ENCODE measurements at places on chromosomes 5 and 9. TPM values are rescaled to one million over a fixed set of nuclear protein-coding genes. Genes with fewer than 3 reads are reported as not detected.

The HMMR gene
- 39.9 TPM for total RNA-seq

The ANKDD1B gene
- total RNA-seq: 0.89 TPM

The ZDHHC11B gene
- total RNA-seq: not detected

The CAMK4 gene
- 7.7 TPM for total RNA-seq

The PCDHB5 gene
- total RNA-seq: 1.5 TPM

The SREK1 gene
- 19.9 TPM for total RNA-seq

The HMGCR gene
- 34.1 TPM for total RNA-seq

The CCDC180 gene
- 1.5 TPM for total RNA-seq

The DCTN3 gene
- 85.2 TPM for total RNA-seq

The CACNA1B gene
- total RNA-seq: 0.16 TPM

The ACSL6 gene
- not detected for total RNA-seq

The EPB41L4A gene
- 8.6 TPM for total RNA-seq

The LPCAT1 gene
- total RNA-seq: 46.5 TPM

The GPR21 gene
- not detected for total RNA-seq

The GADD45G gene
- 1.1 TPM for total RNA-seq

The CATSPER3 gene
- total RNA-seq: 0.13 TPM

The ADGRV1 gene
- total RNA-seq: 0.81 TPM

The GALNT12 gene
- total RNA-seq: 15.2 TPM

The ANKRD18A gene
- total RNA-seq: 1.9 TPM

The PCDHA3 gene
- total RNA-seq: 0.13 TPM

The SLC27A6 gene
- 0.63 TPM for total RNA-seq

The TNIP1 gene
- 97.0 TPM for total RNA-seq

The FOXD4L6 gene
- not detected for total RNA-seq

The KCNT1 gene
- total RNA-seq: not detected

The TMEFF1 gene
- total RNA-seq: 3.3 TPM

The PCDHAC1 gene
- under 0.01 TPM for total RNA-seq

The ELP1 gene
- 22.5 TPM for total RNA-seq

The INSL6 gene
- not detected for total RNA-seq

The SLC45A2 gene
- total RNA-seq: not detected

The SH3TC2 gene
- 0.65 TPM for total RNA-seq

The DRD1 gene
- not detected for total RNA-seq

The F2RL1 gene
- total RNA-seq: 88.1 TPM

The RICTOR gene
- 11.1 TPM for total RNA-seq

The ARL10 gene
- 15.3 TPM for total RNA-seq

The ORM2 gene
- total RNA-seq: not detected

The FAM221B gene
- not detected for total RNA-seq

The TMEM215 gene
- not detected for total RNA-seq

The GPX8 gene
- total RNA-seq: 60.6 TPM

The ZFP2 gene
- 1.1 TPM for total RNA-seq

The SPATA31E1 gene
- total RNA-seq: not detected

The ITGA1 gene
- total RNA-seq: 3.7 TPM

The PCDHA9 gene
- total RNA-seq: under 0.01 TPM

The CCNG1 gene
- 115 TPM for total RNA-seq

The SMC2 gene
- total RNA-seq: 3.2 TPM

The SLC46A2 gene
- not detected for total RNA-seq

The SYNPO gene
- 11.0 TPM for total RNA-seq

The IL7R gene
- total RNA-seq: 2.8 TPM

The RASEF gene
- total RNA-seq: 2.9 TPM

The SMIM23 gene
- total RNA-seq: not detected

The NMUR2 gene
- 0.16 TPM for total RNA-seq

The GABRA1 gene
- total RNA-seq: not detected

The TAS2R1 gene
- not detected for total RNA-seq

The ECM2 gene
- 0.13 TPM for total RNA-seq

The PTGER4 gene
- 20.7 TPM for total RNA-seq

The GTF3C5 gene
- 80.5 TPM for total RNA-seq

The C9orf78 gene
- total RNA-seq: 17.0 TPM

The PRRX2 gene
- 2.7 TPM for total RNA-seq

All from mesangial cell (primary cell).